ENCODE measurements at places on chromosomes 2 and 18. TPM values are rescaled to one million over a fixed set of nuclear protein-coding genes. Genes with fewer than 3 reads are reported as not detected.

DNA sequence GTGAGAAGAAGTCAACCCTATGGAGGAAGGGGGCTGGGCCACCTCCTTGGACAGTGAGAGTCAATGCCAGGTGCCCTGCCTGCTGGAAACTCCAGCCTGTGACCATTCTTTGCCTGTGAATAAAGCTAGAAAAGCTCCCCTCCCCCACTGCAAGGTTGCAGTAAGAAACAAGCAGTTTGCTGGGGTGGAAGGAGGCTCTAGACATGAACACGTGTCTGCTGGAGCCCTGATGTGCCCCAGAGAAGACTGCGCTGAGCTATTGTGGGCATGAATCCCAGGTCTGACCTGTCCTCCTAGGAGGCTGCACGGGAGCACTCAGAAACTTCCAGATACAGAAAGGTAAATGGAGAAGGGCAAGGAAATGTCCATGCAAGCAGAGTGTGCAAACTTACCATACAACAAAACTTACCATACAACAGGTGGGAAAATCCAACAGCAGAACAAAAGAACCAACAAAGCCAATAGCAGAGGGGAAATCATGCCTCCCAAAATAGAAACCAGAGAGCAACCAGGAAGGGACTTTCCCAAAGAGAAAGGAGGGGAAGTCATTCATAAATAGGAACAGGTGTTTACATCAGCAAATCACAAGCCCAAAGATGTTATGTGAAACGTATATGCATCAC lies 278.7 kb downstream of the BCL2 start:
- no peak overlapping the region for H3K4me3 ChIP-seq
- no peak overlapping the region for H3K27ac ChIP-seq
- H3K27me3 ChIP-seq: peaks cover 65% of the 10 kb centered on the region
- no peak for DNase-seq

GRCh38 chr2:178394859-178395258 lies 56.1 kb downstream of the PRKRA start:
- DNase-seq: no peak
- H3K27me3 ChIP-seq: no peaks in the 10 kb centered on the region
- H3K4me3 ChIP-seq: no peak overlapping the region
- peaks cover 1% of the 10 kb centered on the region for H3K36me3 ChIP-seq
- H3K27ac ChIP-seq: no peak overlapping the region
- no peaks in the 10 kb centered on the region for H3K4me1 ChIP-seq

- no peak overlapping the region for H3K27ac ChIP-seq
- no peaks in the 10 kb centered on the region for H3K27me3 ChIP-seq
- H3K36me3 ChIP-seq: peaks cover 15% of the 10 kb centered on the region
- DNase-seq: no peak
- peaks cover 6% of the 10 kb centered on the region for H3K4me1 ChIP-seq
These were observed 50.1 kb upstream of the PSME4 start for GRCh38 chr2:54020793-54021414.

DNA sequence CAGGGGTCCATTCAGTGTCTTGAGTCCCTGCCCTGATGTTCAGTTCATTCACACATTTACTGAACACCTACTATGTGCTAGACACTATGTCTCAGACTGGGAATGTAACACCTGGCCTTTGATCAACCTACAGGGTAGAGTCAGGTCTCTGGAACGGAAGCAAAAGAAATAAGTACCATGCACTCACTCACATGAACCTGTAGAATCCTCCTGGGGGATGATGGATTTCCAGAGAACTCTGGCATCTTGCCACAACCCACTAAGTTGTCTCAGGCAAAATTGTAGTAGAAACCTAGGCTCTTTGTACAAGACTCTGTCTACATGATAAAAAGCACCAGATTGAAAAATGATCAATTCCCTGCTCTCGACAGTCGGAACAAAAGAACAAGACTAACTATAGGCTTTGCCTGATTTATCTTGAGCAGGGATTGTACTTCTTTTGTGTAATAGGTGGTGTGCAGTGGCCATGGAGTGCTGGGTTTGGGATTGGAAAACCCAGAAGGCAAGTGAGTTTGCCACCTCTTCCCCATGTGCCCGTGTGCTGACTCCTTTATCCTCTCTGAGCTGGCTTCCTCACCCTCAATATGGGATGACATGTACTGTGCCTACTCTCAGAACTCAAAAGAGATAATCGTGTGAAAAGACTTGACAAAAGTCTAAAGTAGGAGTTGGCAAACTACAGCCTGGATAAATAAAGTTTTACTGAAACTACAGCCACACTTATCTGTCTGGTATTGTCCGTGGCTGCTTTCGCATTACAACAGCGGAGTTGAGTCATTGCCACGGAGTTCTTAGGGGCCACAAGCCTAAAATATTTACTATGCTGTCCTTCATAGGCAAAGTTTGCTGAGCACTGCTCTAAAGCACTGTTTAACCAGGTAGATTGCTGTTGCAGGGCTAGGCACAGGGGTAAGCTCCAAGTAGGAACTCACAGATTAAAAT lies 4.4 kb downstream of the CAPN14 start:
- H3K36me3 ChIP-seq: no peaks in the 10 kb centered on the region
- no peak overlapping the region for H3K27ac ChIP-seq
- H3K4me3 ChIP-seq: no peak overlapping the region
- DNase-seq: peak; percentile 13
- H3K4me1 ChIP-seq: no peaks in the 10 kb centered on the region

- no peak for DNase-seq
- H3K27me3 ChIP-seq: no peaks in the 10 kb centered on the region
- H3K4me3 ChIP-seq: no peak overlapping the region
- H3K36me3 ChIP-seq: peaks cover 2% of the 10 kb centered on the region
- H3K27ac ChIP-seq: no peak overlapping the region
- H3K4me1 ChIP-seq: no peaks in the 10 kb centered on the region
These were observed 50.8 kb upstream of the PEX13 start for GRCh38 chr2:60966507-60967405.

The RUFY4 gene
- not detected for total RNA-seq

- no peak overlapping the region for H3K4me3 ChIP-seq
- H3K27ac ChIP-seq: no peak overlapping the region
- no peaks in the 10 kb centered on the region for H3K36me3 ChIP-seq
- H3K27me3 ChIP-seq: peaks cover 9% of the 10 kb centered on the region
- DNase-seq: peak; percentile 89
- H3K4me1 ChIP-seq: no peaks in the 10 kb centered on the region
These were observed 945.0 kb upstream of the CRIM1 start for GRCh38 chr2:35410431-35411061.

DNA sequence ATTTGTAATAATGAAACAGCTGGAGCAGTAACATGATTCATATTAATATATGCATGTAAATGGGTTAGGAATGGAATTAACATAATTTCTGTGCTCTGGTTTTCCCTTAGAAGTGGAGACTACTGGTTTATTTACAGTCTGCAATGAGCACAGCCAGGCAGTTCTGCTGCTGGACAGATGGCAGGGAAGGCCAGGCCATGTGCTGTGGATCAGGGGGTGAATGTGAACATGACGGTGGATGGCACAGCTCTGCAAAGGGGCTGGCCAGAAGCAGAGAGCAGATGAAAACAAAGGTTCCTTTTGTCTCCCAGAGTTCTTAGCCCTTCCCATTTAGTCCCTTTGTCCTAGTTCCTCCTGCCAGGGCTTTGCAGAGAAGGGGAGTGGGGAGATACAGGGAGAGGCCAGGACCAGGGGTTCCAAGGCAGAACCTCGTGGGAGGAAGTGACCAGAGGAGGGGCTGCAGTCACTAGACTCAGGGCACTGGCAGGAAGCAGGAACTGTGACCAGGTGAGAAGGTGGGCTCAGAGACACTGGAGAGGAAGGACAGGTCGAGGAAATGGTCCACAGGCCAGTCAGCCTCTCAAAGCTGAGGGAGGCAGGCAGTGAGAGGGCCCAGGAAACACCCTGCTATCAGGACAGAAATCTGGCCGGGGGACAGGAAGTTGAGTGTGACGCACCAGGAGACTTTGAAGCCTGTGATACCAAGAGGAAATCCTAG lies 112.9 kb upstream of the ATP8B1 start:
- H3K4me3 ChIP-seq: no peak overlapping the region
- DNase-seq: no peak
- H3K27ac ChIP-seq: no peak overlapping the region
- peaks cover 2% of the 10 kb centered on the region for H3K27me3 ChIP-seq
- peaks cover 40% of the 10 kb centered on the region for H3K4me1 ChIP-seq
- no peaks in the 10 kb centered on the region for H3K36me3 ChIP-seq

DNA sequence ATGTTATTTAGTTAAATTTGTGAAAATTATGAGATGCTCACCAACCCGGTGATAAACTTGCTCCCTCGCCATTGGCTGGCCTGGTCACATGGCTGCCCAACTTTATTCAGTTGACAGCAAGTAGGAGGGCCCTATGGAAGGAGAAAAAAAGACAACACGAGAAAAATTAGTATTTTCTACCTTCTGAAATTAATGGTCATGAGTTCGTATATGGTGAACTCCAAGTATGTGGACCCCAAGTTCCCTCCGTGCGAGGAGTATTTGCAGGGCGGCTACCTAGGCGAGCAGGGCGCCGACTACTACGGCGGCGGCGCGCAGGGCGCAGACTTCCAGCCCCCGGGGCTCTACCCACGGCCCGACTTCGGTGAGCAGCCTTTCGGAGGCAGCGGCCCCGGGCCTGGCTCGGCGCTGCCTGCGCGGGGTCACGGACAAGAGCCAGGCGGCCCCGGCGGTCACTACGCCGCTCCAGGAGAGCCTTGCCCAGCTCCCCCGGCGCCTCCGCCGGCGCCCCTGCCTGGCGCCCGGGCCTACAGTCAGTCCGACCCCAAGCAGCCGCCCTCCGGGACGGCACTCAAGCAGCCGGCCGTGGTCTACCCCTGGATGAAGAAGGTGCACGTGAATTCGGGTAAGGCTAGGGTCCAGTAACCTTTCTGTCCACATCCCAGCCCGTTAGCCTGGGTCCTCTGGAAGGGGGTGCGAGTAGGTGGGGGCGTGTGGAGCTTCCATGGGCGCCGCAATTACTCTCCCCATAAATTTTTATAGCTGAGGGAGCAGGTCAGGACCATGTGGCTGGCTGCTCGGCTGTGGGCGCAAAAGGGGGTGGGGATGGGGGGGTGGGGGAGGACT lies at the start of gene HOXD4:
Gene HOXD4 (plus strand): TSS at position 109 of the 846 bp plus-strand sequence. CDS start 84 bp downstream, at position 193.
- no peak within 1 kb of the TSS for H3K4me3 ChIP-seq
- peaks cover 91% of the 10 kb centered on the region for H3K27me3 ChIP-seq
- DNase-seq: no peak
- H3K4me1 ChIP-seq: no peaks in the 10 kb centered on the region

The POTEI gene
- not detected for total RNA-seq

DNA sequence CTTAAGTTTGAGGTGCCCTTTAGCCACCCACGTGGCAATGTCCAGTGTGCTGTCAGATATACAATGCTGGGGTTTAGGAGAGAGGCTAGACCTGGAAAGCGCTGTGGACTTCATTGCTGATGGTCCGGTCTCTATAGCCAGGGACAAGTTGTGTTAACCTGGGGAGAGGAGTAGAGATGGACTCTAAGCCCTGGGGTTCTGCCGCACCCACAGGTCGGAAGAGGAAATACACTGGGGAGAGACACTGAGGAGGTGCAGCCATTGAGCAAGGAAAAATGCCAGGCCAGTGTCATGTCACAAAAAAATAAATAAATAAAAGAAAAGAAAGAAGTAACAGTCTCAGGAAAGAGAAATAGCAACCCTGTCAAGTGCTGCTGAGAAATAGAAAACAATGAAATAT lies 106.9 kb upstream of the CBLN2 start:
- no peak for DNase-seq
- H3K27ac ChIP-seq: no peak overlapping the region
- H3K36me3 ChIP-seq: no peaks in the 10 kb centered on the region
- peaks cover 14% of the 10 kb centered on the region for H3K27me3 ChIP-seq
- no peaks in the 10 kb centered on the region for H3K4me1 ChIP-seq
- H3K4me3 ChIP-seq: no peak overlapping the region

DNA sequence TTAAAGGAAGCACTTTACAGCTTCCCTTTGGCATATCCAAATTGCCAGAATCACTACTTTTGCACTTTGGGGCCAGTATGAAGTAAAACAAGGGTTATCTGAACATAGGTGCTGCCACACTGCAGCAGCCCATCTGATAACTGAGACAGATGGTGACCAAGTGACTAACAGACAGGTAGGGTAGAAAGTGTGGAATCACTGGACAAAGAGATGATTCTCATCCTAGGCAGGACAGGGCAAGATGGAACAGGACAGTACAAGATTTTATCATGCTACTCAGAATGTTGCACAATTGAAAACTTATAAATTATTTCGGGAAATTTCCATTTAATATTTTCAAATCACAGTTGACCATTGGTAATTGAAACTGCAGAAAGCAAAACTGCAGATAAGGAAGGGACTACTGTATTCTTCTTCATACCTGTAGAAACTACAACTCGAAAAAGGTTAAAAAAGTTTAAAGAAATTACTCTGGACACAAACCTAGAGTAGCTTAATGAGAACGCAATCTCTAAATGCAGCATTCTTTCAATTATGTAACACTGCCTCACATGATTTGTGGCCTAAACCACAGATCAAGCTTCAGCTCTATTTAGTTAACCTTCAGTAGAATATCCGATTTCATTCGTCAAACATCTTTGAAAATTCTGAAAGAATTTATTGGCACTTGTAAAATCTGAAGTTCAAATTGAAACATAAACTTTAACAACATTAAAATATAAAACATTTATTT lies 31.4 kb downstream of the HEATR5B start:
- no peaks in the 10 kb centered on the region for H3K4me1 ChIP-seq
- no peaks in the 10 kb centered on the region for H3K27me3 ChIP-seq
- peaks cover 51% of the 10 kb centered on the region for H3K36me3 ChIP-seq
- no peak for DNase-seq
- H3K27ac ChIP-seq: no peak overlapping the region

The SPP2 gene
- total RNA-seq: not detected

Data from osteocyte (in vitro differentiated cells).